Activated CD4-positive, alpha-beta T cell treated with anti-CD3 and anti-CD28 coated beads, Interleukin-2, amount 50 U/mL, for 4 hours (primary cell): ENCODE measurements at places on chromosomes 11 and 22.

DNA sequence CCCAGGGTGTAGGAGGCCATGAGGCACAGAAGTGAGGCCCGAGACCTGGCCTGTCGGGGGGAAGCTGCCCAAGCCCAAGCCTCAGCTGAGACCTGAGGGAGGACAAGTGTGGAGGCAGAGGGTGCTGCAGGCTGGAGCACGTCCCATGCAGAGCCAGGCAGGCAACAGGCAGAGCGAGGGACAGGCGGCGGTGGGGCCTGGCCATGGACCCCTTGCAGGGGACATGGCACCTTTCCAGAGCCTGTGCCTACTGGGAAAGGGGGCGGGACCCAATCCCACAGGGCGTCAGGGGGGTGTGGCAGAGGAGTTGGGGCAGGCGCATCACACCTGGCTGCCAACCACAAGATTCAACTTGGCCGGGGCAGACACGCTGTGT, 4.3 kb downstream of the TNNI2 start:
- no peak for DNase-seq

GRCh38 chr11:69489031-69489745, 7.7 kb downstream of the LINC01488 start:
- DNase-seq = no peak

DNA sequence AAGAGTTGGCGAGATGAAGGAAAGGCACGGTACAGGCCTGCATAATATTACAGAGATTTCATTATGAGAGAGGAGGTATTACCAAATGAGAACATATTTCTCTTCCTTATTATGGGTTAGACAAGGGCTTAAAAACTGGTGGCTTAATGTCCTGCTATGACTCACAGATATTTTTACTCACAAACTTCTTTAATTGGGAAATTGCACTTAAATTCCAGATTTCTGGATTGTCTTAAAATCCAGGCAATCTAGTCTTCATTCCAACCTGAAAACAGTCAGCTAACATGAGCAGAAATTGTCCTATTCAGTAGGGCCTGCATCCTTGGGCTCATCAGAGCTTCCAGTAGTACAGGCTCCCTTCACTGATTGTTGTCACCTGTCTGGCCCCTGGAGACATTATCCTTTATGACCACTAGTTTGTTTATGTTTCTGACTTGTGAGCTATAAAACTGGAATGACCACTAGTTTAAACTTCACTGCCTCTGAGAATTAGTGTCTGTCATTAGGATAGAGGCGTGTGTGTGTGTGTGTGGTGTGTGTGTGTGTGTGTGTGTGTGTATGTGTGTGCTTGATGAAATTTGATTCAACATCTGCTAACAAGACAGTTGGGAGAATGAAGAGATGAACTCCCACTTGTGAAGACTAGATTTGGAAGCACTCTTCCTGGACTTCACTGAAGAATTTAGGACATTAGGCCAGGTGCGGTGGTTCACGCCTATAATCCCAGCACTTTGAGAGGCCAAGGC, 25.1 kb downstream of the DBX1 start:
- no peak for DNase-seq

- no peak for DNase-seq
Observed at GRCh38 chr11:119094816-119095065, 6.9 kb downstream of the DPAGT1 start.

DNA sequence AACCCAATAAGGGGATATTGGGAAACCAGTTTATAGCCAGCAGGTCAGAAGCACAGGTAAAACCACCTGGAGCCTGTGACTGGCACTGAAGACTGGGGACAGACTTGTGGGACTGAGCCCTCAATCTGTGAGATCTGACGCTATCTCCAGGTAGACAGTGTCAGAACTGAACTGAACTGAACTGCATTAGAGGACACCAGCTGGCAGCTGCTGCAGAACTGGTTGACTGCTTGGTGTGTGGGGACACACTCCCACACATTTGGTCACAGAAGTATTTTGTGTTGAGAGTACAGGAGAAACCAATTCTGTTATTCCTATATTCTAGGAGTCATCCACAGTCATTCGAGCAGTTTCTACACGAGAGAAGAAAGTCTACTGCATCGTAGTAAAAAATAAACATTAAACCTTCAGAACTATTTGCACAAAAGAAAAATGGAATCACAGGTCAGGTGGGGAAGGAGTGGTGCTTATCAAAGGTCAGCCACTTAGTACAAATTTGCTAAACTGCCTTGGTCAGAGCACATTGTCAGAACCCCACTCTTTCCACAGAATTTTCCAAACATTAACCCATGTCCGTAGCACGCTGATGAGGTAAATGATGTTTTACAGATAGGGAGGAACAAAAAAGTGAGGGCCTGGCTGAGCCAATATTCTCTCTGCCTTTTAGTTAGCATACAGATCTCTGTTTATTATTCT, 77.2 kb downstream of the SIK3 start:
- no peak for DNase-seq

GRCh38 chr11:109439684-109440083, 17.7 kb downstream of the C11orf87 start:
- no peak for DNase-seq
